HuH-7 (cell line): ENCODE measurements at places on chromosomes 2 and 18.

DNA sequence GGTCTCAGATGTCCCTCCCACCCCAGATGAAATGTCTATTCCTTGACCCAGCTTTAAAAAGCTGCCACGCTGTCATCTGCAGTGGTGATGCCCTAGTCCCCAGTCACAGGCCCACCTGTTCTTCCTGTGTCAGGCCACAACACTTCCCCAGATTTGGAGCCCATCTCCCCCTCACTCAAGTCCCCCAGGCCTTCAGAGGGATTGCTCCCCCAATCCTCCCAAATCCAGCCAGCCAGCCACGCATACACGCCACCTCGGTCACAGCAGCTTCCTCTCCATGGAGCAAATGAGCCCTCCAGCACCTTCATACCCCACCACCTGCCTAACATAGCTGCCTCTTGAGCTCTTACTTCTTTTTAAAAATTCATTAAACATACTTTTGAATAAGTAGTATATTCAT, 7.8 kb downstream of the ASTL start:
- no peak for DNase-seq

- DNase-seq: no peak
These were observed 59.4 kb upstream of the SH3RF3 start for GRCh38 chr2:109069331-109070194.

GRCh38 chr2:239393388-239393940, 7.4 kb downstream of the HDAC4 start:
- no peak for DNase-seq

- no peak for DNase-seq
These were observed 136.0 kb downstream of the EML6 start for GRCh38 chr2:54859416-54859815.

DNA sequence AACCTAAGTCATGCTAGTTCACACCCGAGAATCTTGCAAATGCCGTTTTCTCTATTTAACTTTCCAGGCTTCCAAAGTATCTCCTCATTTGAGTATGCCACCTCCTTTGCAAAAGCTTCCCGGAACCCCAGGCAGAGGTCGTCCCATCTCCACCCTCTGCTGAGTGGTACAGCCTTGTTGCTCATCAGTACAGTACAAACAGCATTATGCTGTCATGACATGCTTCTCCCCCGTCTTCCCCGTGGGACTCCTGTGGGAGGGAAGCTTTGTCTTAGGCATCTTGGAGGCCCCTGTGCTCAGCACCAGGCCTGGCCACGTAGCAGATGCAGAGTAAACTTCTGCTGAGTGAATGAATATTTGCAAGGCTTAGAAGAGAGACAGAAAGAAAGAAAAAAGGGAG, 102.7 kb downstream of the CDCA7 start:
- no peak for DNase-seq
